IPS DF 6.9 (cell line): ENCODE measurements at places on chromosomes 1 and 21.

- DNase-seq, result no peak
These were observed 65.8 kb upstream of the VAMP3 start for GRCh38 chr1:7705048-7705907.

- no peak for DNase-seq
These were observed 213.7 kb downstream of the KCNH1 start for GRCh38 chr1:210920258-210920657.

GRCh38 chr21:46459356-46460112 lies 843 bp downstream of the DIP2A start:
- DNase-seq, result no peak

GRCh38 chr1:64579767-64580166 lies 109.8 kb downstream of the CACHD1 start:
- DNase-seq, result no peak

DNA sequence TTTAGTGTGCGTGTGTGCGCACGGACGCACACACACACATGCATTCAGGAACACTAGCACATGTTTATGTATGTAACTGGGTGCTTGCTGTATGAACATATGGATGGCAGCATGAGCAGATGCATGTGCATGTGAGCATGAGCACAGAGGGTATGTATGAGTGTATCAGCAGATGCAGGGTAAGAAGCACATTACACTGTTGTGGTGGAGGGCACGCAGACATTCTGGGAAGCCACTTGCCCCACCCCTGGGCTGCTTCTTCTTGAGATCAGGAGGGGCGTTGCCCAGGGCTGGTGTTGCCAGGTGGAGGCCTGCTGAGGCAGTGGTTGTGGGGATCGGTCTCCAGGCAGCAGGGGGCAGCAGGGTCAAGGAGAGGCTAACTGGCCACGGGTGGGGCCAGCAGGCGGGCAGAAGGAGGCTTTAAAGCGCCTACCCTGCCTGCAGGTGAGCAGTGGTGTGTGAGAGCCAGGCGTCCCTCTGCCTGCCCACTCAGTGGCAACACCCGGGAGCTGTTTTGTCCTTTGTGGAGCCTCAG lies 3.9 kb upstream of the P3R3URF start:
- no peak for DNase-seq

GRCh38 chr21:46130831-46131587 lies 24.4 kb downstream of the FTCD start:
- DNase-seq, result no peak

DNA sequence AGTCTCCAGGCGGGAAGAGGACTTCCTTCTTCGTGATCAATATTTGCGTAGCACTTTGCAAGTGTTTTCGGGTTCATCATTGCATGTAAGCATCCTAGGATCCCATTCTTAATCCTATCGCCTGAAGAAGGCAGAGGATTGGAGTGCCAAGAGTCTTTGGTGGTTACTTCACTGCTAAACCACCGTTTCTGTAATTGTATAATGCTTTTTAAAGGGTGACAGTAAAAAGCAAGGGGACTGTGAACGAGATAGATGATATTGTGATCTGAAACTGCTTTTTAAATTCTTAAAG lies 345 bp upstream of the ALDH9A1 start:
- DNase-seq, result no peak

DNA sequence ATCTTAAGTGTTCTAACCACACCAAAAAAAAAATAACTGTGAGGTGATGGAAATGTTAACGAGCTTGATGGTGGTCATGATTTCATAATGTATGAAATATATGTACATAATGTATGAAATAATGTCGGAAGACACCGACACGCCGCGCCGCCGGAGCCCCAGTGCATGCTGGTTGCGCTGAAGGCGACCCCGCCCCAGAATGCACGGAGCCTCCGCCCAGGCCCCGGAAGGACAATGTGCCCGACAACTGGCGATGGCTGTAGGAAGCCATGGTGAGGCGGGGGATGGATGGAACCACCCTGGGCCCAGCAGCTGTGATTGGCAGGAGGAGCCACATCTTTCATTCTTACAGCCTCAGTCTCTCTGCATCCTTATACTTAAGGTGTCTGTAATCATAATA lies 7.4 kb downstream of the OR2T10 start:
- no peak for DNase-seq

DNA sequence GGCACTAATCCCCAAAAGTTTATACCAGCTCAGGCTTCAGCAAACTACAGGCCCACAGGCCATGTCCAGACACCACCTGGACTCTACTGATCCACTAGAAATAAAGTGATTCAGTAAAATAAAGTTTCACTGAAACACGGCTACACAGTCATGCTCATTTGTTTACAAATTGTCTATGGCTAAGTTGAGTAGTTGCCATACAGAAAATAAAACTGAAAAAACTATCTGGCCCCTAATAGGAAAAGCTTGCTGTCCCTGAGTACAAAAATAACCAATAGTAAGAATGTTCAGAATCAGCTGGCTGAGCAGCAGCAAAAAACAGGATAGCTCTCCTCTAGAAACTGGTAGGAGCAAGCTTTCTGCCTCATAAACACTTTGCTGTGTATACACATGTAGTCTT lies 221.5 kb downstream of the RERE start:
- DNase-seq, result no peak

DNA sequence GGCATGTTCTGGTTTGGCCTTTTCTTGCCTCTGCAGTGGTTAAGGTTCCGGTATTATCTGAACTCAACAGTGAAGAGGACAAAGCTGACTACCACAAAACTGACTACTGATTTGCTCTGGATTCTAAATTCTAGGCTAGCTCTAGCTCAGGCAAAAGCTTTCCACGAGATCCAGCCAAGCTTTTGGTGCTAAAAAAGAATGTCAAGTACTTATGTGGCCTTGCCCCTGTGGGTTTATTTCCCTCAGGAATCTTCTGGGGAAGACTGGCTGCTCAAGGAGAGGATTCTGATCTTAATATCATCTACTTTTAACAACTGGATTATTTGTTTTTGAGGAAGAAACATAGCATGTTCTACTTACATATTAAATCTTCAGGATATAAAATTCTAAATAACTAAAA lies 26.1 kb upstream of the MTMR11 start:
- DNase-seq, result no peak

DNA sequence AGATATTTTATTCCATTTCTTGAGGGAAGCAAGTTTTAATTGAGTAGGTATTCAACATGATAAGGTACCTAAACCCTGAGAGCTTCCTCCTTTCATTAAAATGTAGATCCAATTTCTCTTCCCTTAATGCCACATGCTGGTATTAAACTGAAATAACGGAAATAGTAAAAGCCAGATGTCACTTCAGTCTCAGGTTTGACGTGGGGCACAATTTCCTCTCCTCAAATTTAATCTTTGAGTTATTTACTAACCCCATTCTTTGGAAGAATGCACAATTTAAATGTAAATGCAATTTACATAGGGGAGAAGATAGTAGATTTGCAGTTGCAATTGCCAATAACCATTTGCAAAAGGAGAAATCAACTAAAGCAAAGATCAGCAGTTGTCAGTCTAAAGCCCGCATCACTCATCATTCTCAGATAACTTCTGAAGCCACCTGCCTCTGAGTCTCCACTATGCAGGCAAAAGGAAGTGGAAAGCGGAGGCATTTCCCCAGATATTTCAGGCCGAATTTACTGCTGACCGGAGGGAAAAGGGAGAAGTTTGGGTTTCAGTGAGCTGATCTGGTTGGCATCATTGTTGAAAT lies 2.1 kb upstream of the LEMD1 start:
- DNase-seq, result no peak

- no peak for DNase-seq
These were observed at the start of gene MANEAL for GRCh38 chr1:37793773-37794371. Gene MANEAL, plus strand, starts transcription at chr1:37793847. Its CDS starts 336 bp downstream, at chr1:37794183.

GRCh38 chr1:63983391-63984256 lies 209.8 kb downstream of the ROR1 start:
- DNase-seq, result no peak

DNA sequence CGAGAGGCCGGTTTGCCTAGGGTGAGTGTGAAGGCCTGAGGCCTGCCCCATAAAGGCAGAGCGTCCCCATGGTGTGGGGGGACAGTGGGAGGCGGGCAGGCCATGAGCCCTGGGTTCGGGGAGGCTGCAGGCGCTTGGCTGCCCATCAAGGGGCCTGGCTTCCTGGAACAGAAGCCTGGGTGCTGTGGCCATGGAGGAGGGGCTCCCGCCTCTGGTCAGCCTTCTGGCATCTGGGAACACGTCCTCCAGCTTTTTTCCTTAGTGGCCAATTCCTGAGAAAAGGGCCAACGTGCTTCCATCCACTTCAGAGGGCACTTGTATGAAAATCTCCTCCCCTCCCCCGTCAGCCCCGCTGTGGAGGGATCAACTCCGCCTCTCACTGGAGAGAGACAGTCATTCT lies 58.7 kb downstream of the PRDM16 start:
- no peak for DNase-seq

DNA sequence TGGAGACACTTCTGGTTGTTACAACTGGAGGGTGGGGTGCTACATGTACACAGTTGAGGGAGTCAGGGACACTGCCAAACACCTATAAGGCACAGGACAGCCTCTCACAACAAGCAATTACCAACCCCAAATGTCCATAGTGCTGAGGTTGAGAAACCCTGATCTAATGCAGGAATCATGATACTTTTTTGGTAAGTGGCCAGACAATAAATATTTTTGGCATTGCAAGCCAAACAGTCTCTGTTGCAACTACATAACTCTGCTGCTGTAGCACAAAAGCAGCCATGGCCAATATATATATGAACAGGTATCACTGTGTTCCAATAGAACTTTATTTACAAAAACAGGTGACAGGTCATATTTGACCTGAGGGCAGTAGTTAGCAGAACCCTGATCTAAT lies 177.5 kb downstream of the ASTN1 start:
- no peak for DNase-seq

DNA sequence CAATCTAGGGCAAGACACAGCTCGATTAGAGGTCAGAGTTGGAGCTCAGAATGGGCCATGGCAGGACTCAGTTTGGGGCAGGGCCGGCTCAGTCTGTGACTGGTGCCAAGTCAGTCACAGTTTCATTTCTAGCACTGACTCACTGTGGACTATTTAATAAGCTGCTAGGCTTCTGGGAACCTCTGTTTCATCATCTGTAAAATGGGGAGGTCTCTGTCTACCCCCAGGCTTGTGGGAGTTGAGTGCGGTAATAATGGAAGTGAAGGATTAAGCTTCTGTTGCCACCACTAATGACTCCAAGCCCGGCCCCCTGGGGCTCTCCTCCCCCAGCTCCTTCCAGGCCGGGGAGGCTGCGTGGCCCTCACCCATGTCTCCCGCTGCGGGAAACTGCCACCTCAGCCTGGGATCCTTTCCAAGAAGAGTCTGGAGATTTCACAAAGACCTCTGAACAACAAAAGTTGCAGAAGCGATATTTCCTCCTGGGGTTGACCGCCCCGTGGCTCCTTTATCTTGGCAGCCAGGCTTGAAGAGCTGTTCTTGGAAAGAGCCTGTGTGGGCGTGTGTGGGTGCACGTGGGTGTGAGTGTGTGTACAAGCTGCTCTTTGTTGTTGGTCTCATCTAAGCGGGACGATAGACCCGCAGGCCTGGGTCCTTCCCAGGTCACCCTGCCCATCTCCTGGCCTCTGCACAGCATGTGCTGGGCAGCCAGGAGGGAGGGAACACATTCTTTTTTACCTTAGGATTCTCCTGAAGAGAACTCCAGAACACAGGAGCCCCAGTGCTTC lies 29.1 kb downstream of the KNCN start:
- no peak for DNase-seq

GRCh38 chr1:33537885-33538284 lies 65.4 kb downstream of the ZSCAN20 start:
- no peak for DNase-seq

GRCh38 chr1:224644553-224645154 lies 28.5 kb downstream of the CNIH3 start:
- DNase-seq, result peak; percentile 64

DNA sequence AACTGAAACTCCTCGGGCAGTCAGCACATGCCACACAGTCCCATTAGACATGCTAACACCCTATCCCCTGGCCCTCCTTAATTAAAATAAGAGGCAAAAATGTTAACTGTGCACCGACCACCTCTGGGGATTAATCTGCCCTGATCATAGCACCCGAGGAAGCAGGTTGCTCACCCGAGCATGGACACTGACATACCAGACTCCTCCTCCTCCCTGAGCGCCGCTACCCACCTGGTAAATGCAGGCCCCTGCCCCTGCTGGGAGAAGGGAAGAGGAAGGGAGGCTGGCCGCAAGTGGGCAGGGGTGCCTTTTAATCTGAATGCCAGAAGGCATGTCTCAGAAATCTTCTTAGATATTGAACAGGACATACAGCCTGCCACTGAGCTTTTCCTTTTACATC lies 360.9 kb downstream of the RRAGC start:
- DNase-seq, result no peak

DNA sequence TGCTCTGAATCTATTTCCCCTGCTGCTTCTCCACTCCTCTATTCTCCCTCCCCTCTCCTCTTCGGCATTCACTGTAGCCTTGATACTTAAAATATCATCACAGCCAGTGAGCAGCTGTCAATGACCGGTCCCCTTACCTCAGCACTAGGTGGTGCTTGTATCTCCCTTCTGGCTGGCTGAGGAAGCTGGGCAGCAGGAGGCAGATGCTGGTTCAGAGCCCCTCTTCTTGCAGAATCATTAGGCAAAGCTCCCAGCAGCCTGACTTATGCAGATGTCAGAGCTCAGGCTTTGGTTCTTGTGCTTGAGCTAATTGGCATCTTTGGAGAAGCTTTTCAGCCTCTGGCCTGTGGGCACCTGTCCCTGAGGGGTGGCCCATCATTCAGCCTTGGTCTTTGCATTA lies 31.9 kb upstream of the KCNA2 start:
- DNase-seq, result no peak

DNA sequence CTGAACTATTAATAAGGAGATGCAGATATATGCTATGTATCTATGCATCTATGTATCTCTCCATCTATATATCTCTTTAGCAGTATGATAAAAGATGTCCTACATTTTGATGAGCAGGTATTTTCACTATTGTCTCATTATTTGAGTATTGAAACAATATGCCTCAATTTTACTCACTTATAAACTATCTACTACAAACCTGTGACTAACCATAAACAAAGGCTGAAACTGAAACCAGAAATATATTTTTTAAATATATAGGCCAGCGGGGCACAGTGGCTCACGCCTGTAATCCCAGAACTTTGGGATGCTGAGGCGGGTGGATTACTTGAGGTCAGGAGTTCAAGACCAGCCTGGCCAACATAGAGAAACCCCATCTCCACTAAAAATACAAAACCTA lies 22.0 kb downstream of the EIF4G3 start:
- DNase-seq, result no peak

GRCh38 chr1:47839433-47839760 lies 157.8 kb downstream of the TRABD2B start:
- DNase-seq, result no peak

DNA sequence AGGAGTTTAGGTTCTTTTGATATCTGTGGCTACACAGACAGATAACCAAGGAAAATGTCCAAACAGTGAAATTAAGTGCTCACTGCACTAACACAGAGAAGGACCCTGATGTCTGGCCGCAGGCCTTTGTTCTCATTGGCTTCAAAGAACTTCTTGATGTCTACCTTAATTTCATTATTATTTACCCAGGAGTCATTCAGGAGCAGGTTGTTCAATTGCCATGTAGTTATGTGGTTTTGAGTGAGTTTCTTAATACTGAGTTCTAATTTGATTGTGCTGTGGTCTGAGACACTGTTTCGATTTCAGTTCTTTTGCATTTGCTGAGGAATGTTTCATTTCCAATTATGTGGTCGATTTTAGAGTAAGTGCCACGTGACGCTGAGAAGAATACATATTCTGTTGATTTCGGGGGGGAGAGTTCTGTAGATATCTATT lies 15.2 kb upstream of the LGALS8 start:
- DNase-seq, result no peak

- no peak for DNase-seq
These were observed 4.8 kb upstream of the HES5 start for GRCh38 chr1:2534687-2535441.
